ENCODE measurements at places on chromosomes 3 and 15. TPM values are rescaled to one million over a fixed set of nuclear protein-coding genes. Genes with fewer than 3 reads are reported as not detected.

The GDPGP1 gene
- polyA plus RNA-seq = 2.6 TPM

The HRG gene
- not detected for polyA plus RNA-seq

The RHCG gene
- 1.0 TPM for polyA plus RNA-seq

The EFCAB12 gene
- not detected for polyA plus RNA-seq

The CLSTN2 gene
- 5.5 TPM for polyA plus RNA-seq

The MITF gene
- polyA plus RNA-seq = 1.4 TPM

The ZXDC gene
- 1.9 TPM for polyA plus RNA-seq

The TRPM1 gene
- polyA plus RNA-seq = 0.39 TPM

The ACSBG1 gene
- 3.8 TPM for polyA plus RNA-seq

The SAMD7 gene
- polyA plus RNA-seq = not detected

The CACNA2D2 gene
- 39.3 TPM for polyA plus RNA-seq

The TMEM266 gene
- 0.51 TPM for polyA plus RNA-seq

The GOLGA8R gene
- polyA plus RNA-seq = not detected

The BFSP2 gene
- not detected for polyA plus RNA-seq

The SLC30A4 gene
- polyA plus RNA-seq = 7.5 TPM

The FSD2 gene
- 0.28 TPM for polyA plus RNA-seq

The ADGRG7 gene
- not detected for polyA plus RNA-seq

The ETV5 gene
- 38.9 TPM for polyA plus RNA-seq

The GOLGA6A gene
- polyA plus RNA-seq = not detected

The CPN2 gene
- polyA plus RNA-seq = not detected

The CADM2 gene
- 94.3 TPM for polyA plus RNA-seq

The GRAMD1C gene
- polyA plus RNA-seq = 20.1 TPM

The CEMIP gene
- polyA plus RNA-seq = 2.6 TPM

The SLC6A20 gene
- not detected for polyA plus RNA-seq

The SPATA12 gene
- polyA plus RNA-seq = not detected

Data from Purkinje cell (primary cell).